Activated CD4-positive, alpha-beta T cell treated with anti-CD3 and anti-CD28 coated beads for 1 hour (primary cell): ENCODE measurements at places on chromosomes 4 and X.

DNA sequence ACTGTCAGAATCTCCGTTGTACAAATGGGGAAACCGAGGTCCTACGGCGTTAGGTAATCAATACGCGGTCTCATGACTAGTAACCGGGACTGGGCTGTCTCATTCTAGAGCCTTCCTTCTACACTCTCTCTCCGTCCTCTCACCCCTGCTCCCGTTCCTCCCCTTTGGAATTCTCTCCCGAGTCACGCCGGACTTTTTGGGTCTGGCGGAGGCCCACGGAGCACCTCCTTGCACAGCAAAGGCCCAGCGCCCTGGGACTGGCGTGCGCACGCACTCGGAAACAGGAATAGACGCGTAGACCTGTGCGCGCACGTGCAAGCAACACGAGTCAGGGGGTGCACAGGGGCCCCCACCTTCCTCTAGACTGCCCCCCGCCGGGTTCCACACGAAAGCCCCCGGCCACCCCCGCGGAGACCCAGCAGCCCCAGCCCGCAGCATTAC, 361 bp downstream of the QDPR start:
- DNase-seq, result no peak

DNA sequence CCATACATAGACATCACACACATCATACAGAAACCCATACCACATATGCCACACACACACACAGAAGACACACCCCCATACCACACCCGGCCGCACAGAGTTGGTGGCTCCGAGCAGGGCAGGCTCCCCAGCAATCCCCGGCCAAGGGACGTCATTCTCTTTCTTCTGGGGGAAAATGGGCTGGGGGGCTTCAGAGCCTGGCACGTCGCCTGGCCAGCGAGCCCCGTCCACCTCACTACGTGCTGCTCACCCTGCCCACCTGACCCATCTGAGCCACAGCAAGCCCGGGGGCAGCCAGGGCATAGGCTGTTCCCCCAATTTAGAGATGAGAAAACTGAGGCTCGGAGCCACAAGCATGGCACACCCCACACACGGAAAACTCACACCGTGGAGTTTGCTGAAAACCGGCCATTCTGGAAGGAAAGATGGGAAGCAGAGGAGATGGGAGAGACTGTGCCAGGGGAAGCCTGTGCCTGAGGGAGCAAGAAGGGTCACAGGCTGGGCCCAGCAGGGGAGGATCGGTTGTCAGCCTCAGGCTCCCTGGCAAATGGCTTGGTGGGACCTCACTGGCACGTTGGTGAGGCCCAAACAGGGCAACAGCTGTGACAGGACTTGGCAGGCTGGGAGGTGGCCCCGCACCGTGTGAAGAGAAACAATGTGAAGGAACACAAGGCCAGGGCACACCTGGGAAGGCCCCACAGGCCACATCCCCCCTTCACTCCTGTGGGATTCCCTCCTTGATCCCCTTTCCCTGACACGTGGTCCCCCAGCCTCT, 73.2 kb downstream of the JAKMIP1 start:
- no peak for DNase-seq

GRCh38 chr4:52635130-52635529, 24.0 kb downstream of the USP46 start:
- no peak for DNase-seq

GRCh38 chrX:71640002-71640401, 21.7 kb upstream of the CXCR3 start:
- no peak for DNase-seq

GRCh38 chrX:17036171-17036961, 89.9 kb downstream of the REPS2 start:
- no peak for DNase-seq

GRCh38 chrX:71052721-71053120, 15.4 kb downstream of the SNX12 start:
- no peak for DNase-seq

GRCh38 chr4:80082693-80083092, 9.7 kb upstream of the ANTXR2 start:
- DNase-seq, result no peak

DNA sequence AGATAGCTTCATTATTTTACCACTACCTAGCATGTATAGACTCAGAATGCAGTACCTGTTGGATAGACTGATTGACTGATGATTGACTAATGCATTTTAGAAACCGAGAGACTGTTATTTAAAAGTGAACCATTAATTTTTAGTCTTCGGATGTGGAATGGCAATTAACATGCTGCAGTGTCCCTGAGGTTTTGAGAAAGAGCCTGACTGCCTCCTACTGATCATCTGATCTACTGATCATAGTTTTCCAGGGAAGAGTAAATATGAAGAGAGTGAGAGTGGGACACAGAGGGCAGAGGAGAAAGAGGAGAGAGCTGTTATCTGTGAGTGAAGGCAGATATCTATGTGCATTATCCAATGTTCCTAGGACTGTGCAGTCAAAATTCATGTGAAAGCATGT, 764.7 kb downstream of the TRIML1 start:
- DNase-seq, result no peak

- no peak for DNase-seq
These were observed 85.7 kb downstream of the TSPAN5 start for GRCh38 chr4:98572697-98573096.

- DNase-seq, result no peak
These were observed 174.8 kb downstream of the HHIP start for GRCh38 chr4:144820728-144821085.

GRCh38 chr4:140255927-140256326, 101.9 kb upstream of the MAML3 start:
- no peak for DNase-seq

DNA sequence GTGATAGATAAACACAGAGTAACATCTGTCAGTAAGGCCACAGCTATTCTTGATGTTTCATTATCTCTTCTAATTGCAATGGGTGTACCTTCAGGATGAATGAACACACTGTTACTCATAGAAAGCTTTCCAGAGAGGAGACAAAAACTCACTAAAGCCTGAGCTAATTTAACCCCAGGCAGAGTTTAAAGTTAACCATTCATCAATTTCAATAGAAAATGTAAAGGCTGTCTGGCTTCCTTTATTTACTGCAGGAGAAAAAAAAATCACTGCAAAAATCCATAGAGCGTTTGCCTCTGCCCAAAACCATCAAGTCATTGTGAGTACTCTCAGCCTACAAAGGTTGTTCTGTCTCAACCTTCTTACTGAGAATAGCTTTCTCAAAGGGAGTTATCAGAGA, 376.9 kb downstream of the PPP4R3C start:
- no peak for DNase-seq

GRCh38 chr4:106530024-106530361, 161.4 kb upstream of the GIMD1 start:
- no peak for DNase-seq
